ENCODE measurements at places on chromosomes 2 and 18.
A peak's percentile ranks its signal among the peaks of the same experiment; 100 is the strongest.

DNA sequence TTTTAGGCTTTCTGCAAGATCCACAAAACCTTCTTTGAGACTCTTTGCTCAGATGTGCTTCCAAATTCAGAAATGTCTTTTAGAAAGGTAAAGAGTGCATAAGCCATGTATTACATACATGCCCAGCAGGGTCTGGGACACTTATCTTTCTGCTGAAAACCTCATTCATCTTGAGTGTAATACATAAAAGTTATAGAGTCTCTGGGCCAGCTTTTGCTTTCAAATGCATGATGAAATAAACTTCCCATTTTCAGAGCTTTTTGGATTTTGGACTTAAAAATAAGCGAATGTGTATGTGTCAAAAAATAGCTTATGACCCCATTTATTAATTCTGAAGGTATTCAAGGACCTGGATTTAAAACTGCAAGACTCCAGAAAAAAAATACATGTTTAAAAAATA is 8.0 kb downstream of the CYRIA start:
- peaks cover 72% of the 10 kb centered on the region for H3K4me1 ChIP-seq
- no peaks in the 10 kb centered on the region for H3K36me3 ChIP-seq
- H3K27ac ChIP-seq = no peak overlapping the region
- no peak for DNase-seq

- H3K4me1 ChIP-seq = no peaks in the 10 kb centered on the region
- H3K36me3 ChIP-seq = no peaks in the 10 kb centered on the region
- H3K4me3 ChIP-seq = no peak overlapping the region
- H3K27ac ChIP-seq = no peak overlapping the region
Observed at GRCh38 chr2:107027205-107027604, 141.2 kb upstream of the ST6GAL2 start.

DNA sequence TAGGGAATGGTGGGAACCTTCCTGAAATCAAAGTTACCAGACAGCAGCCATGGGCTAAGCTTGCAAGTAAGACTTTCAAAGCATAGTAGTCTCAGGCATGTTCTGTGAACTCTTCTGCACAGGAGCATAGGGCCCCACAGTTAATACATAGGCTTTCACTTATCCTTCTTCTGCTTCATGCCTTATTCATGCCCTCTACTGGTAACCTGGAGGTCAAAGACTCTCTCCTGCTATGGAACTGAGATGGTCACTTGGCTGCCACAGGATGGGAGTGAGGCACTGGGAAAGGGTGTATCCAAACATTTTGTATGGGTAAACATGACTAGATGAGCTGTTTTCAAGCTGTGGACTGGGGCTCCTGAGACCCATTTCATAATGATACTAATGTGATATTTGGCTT is 49.1 kb upstream of the ZNF638 start:
- no peaks in the 10 kb centered on the region for H3K27me3 ChIP-seq
- H3K36me3 ChIP-seq = no peaks in the 10 kb centered on the region
- no peak for DNase-seq
- peaks cover under 1% of the 10 kb centered on the region for H3K4me1 ChIP-seq

DNA sequence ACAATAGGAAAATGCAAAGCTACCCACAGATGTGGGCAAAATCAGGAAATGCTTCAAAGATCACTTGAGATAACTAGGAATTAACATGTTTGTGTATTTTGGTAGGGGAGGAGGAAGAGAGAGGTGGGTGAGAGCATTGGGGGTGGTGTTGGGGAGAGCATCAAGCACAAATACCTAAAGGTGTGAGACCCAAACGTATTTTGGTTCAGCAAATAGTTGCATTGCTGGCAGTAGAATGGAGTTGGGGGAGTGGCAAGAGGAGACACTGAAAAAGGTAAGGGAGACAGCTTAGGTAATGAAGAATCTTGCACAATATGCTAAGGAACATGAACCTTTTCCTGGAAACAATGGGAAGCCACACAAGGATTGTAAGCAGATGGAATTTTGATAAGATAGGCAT is 1.5 kb upstream of the PELI1 start:
- DNase-seq = no peak
- H3K27ac ChIP-seq = no peak overlapping the region
- H3K4me1 ChIP-seq = no peaks in the 10 kb centered on the region
- H3K4me3 ChIP-seq = no peak overlapping the region

DNA sequence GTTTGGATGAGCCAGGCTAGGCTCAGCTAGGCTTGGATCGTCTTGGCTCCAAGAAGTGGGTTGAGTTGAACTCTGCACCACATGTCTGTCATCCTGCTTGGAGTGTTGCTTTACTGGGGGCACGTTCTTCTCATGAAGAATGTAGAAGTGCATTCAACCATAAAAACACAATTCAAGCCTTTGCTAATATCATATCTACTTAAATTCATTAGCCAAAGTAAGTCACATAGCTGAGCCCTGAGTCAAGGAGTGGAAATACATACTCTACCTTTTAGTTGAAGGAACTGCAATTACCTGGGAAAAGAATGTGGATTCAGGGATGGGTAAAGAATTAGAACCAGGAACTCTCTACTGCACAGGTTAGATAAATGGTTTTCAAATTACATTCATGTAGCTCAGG is 360.4 kb upstream of the KCNH7 start:
- H3K4me3 ChIP-seq = no peak overlapping the region
- no peak for DNase-seq
- no peaks in the 10 kb centered on the region for H3K4me1 ChIP-seq
- H3K36me3 ChIP-seq = no peaks in the 10 kb centered on the region

GRCh38 chr2:235411905-235412485 is 81.8 kb upstream of the AGAP1 start:
- no peaks in the 10 kb centered on the region for H3K4me1 ChIP-seq
- DNase-seq = no peak
- no peaks in the 10 kb centered on the region for H3K27me3 ChIP-seq

DNA sequence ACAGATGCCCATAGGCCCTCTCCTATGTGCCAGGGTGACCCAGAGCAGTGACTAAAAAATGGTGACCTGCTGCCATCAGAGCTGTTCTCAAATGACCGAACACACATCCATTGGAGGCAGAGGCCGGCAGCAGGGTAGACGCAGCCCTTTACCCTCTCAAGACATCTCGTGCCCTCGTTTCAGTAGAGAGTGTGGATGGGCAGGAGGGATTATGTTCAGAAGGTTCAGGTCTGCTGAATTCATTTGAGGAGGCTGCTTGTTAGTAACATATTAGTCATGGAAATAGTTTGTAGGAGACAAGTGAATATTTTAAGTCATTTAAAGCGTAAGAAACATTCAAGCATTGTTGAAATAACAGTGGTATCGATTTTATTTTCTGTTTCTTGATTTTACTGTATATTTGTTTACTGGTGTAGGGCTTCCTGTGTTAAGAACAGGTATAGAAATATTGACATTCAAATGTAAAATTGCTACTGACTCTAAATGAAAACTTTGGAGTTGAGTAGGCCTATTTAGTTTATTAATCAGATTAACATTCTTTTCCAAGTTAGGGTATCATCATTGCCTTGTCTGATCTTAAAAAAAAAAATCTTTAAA is 82.6 kb downstream of the ZNF532 start:
- peaks cover 8% of the 10 kb centered on the region for H3K36me3 ChIP-seq
- no peak overlapping the region for H3K27ac ChIP-seq
- no peaks in the 10 kb centered on the region for H3K27me3 ChIP-seq
- DNase-seq = no peak
- no peaks in the 10 kb centered on the region for H3K4me1 ChIP-seq
- no peak overlapping the region for H3K4me3 ChIP-seq

GRCh38 chr2:52995424-52995823 is 772.2 kb upstream of the CHAC2 start:
- no peaks in the 10 kb centered on the region for H3K36me3 ChIP-seq
- DNase-seq = no peak
- H3K27ac ChIP-seq = no peak overlapping the region
- H3K4me1 ChIP-seq = no peaks in the 10 kb centered on the region
- no peaks in the 10 kb centered on the region for H3K27me3 ChIP-seq
- H3K4me3 ChIP-seq = no peak overlapping the region

GRCh38 chr2:48727560-48727959 is 28.0 kb downstream of the LHCGR start:
- H3K4me1 ChIP-seq = no peaks in the 10 kb centered on the region
- DNase-seq = no peak
- no peaks in the 10 kb centered on the region for H3K27me3 ChIP-seq
- no peak overlapping the region for H3K27ac ChIP-seq
- no peaks in the 10 kb centered on the region for H3K36me3 ChIP-seq

DNA sequence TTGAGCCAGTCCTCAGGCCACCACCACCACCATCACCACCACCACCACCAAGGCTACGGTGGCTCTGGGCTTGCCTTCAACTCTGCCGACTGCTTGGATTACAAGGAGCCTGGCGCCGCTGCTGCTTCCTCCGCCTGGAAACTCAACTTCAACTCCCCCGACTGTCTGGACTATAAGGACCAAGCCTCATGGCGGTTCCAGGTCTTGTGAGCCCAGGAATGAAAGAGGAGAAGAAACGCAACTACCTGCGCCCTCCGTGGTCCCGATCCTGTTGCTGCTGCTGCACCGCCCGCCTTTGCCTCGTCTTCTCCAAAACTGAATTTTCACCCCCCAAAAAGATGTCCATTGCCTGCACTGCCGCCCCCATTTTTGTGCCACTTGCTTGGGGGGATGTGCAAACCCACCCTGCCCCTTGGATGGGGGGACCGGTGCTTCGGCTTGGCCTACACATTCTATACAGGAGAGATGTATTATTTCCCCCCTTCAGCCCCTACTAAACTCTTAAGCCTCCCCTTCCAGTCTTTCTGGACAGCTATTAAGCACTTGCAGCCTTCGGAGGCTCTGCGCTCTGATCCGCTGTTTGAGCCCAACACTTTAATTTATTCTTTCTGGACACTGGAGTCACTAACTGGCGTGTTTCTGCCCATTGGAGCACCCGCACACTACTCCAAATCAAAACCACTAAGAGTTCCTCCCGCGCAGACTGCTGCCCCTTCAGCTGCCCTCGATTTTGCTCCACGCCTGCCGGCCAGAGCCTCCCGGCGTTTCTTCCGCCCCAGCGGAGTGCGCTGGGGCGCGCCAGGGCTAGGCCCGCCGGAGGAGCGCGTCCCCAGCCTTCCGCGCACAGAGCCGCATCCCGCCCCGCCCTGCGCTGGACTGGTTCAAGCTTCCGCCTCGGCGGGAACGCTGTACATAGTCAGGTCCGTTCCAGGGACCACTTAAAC is 5.7 kb downstream of the OTX1 start:
- DNase-seq = no peak
- peaks cover 81% of the 10 kb centered on the region for H3K4me1 ChIP-seq
- H3K36me3 ChIP-seq = no peaks in the 10 kb centered on the region
- H3K4me3 ChIP-seq = peak overlapping the region; percentile 44
- peaks cover 37% of the 10 kb centered on the region for H3K27me3 ChIP-seq

DNA sequence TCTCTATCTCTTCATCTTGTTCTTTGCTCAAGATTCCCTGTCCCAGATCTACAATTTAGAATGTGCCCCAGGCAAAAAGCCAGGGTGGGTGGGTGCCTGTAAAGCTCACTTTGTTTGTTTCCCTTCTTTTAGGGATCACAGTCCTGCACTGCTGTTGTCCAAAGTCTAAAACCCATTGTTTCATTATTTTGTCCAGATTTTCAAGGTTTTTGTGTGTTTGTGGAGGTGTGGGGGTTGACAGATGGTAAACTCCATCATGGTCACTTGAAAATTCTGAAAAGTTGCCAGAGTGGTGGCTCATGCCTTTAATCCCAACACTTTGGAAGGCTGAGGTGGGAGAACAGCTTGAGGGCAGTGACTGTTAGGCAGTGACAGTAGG is 41.5 kb downstream of the YES1 start:
- H3K27ac ChIP-seq = no peak overlapping the region
- no peaks in the 10 kb centered on the region for H3K4me1 ChIP-seq
- H3K27me3 ChIP-seq = no peaks in the 10 kb centered on the region
- no peak for DNase-seq

- H3K27me3 ChIP-seq = no peaks in the 10 kb centered on the region
- no peak overlapping the region for H3K27ac ChIP-seq
- H3K36me3 ChIP-seq = peaks cover 1% of the 10 kb centered on the region
- DNase-seq = no peak
- no peaks in the 10 kb centered on the region for H3K4me1 ChIP-seq
- H3K4me3 ChIP-seq = no peak overlapping the region
Observed at GRCh38 chr2:228115-228514, 35.7 kb downstream of the SH3YL1 start.

- H3K36me3 ChIP-seq = no peaks in the 10 kb centered on the region
- no peak overlapping the region for H3K27ac ChIP-seq
- no peaks in the 10 kb centered on the region for H3K4me1 ChIP-seq
- no peak for DNase-seq
Observed at GRCh38 chr2:173740639-173741038, 224.5 kb downstream of the SP3 start.

- H3K4me3 ChIP-seq = no peak overlapping the region
- H3K36me3 ChIP-seq = no peaks in the 10 kb centered on the region
- H3K27ac ChIP-seq = no peak overlapping the region
- H3K27me3 ChIP-seq = no peaks in the 10 kb centered on the region
- DNase-seq = no peak
- no peaks in the 10 kb centered on the region for H3K4me1 ChIP-seq
Observed at GRCh38 chr18:29028560-29028959, 851.6 kb upstream of the CDH2 start.

DNA sequence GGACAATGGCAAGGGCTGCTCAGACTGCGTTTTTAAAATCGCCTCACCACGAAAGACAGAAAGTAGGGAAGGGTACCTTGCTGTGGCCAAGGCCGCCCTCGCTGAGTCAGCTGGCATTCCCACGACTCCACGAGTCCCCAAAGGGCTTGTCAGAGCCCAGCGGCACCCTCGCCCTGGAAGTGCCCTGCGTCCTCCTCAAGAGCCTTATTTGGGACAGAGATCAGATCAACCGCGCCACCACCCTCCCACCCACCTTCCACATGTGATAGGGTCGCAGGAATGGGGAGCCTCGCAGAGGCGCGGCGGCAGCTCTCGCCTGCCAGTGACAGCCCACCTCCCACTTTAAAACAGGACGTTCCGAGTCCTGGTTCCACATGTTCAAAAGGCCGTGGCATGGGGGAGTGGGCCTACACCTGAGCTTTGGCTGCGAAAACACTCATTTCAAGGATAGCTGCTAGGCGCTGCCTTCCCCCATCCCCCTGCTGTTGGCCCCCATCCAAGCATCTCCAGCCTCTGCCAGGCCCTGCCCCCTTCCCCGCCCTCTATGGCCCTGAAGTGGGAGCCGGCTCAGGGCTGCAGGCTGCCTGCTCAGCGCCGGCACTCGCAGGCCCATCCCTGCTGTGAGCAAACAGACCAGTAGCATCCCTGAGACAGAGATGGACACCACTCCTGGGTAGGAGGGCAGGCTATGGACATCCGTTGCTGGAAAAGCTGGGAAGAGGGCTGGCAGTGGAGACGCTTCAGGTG is 38.1 kb upstream of the ARHGEF4 start:
- peaks cover 11% of the 10 kb centered on the region for H3K4me1 ChIP-seq
- H3K27me3 ChIP-seq = no peaks in the 10 kb centered on the region
- H3K36me3 ChIP-seq = no peaks in the 10 kb centered on the region
- H3K27ac ChIP-seq = peak overlapping the region; percentile 94

- no peaks in the 10 kb centered on the region for H3K4me1 ChIP-seq
- no peak overlapping the region for H3K4me3 ChIP-seq
Observed at GRCh38 chr18:59063912-59064311, 75.8 kb upstream of the SEC11C start.

- H3K36me3 ChIP-seq = no peaks in the 10 kb centered on the region
- no peak overlapping the region for H3K4me3 ChIP-seq
- H3K27me3 ChIP-seq = peaks cover 28% of the 10 kb centered on the region
- DNase-seq = no peak
- H3K27ac ChIP-seq = no peak overlapping the region
- H3K4me1 ChIP-seq = no peaks in the 10 kb centered on the region
Observed at GRCh38 chr2:3129867-3130266, 247.8 kb downstream of the EIPR1 start.

Measured in esophagus squamous epithelium (tissue), 5 donors.